ENCODE measurements at places on chromosomes 2 and 18. TPM values are rescaled to one million over a fixed set of nuclear protein-coding genes. Genes with fewer than 3 reads are reported as not detected.

GRCh38 chr18:36688020-36688965 lies 140.5 kb downstream of the TPGS2 start:
- peak; percentile 68 for DNase-seq

DNA sequence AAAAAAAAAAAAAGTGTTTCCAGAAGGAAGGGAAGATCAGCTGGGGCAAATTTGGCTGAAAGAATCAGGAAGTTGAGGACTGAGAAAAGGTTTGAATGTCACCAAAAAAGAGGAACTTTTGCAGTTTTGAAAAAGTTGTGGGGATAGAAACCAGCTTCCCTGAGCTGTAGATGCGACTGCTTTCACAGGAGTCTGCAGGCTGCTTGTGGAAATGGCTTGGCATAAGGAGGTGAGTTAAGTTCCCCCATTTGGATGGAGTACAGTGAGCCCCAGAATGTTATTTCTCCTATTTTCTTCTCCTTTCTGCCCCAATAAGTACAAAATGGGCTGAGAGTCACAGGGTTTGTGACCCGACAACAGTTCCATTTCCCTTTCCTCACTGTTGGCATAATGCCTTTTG lies 16.5 kb upstream of the ME2 start:
- DNase-seq, result no peak

GRCh38 chr18:56910967-56911366 lies 235.9 kb upstream of the BOD1L2 start:
- DNase-seq, result peak; percentile 13

DNA sequence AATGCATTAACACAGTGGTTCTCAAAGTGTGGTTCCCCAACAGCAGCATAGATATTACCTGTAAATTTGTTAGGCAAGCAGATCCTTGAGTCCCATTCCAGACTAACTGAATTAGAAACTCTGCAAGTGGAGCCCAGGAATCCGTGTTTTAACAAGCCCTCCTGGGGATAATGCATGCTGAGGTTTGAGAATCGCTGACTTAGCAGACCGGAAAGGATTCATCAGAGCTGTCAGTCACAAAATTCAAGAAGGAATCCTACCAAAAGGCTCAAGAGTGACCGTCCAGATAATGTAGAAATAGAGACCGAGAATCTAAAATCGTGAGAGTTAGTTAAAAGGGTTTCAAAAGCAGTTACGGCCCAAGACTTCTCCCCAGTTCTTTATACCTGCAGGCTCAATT lies 66.9 kb downstream of the LOXHD1 start:
- peak; percentile 18 for DNase-seq

The ASAP2 gene
- 26.1 TPM for total RNA-seq

DNA sequence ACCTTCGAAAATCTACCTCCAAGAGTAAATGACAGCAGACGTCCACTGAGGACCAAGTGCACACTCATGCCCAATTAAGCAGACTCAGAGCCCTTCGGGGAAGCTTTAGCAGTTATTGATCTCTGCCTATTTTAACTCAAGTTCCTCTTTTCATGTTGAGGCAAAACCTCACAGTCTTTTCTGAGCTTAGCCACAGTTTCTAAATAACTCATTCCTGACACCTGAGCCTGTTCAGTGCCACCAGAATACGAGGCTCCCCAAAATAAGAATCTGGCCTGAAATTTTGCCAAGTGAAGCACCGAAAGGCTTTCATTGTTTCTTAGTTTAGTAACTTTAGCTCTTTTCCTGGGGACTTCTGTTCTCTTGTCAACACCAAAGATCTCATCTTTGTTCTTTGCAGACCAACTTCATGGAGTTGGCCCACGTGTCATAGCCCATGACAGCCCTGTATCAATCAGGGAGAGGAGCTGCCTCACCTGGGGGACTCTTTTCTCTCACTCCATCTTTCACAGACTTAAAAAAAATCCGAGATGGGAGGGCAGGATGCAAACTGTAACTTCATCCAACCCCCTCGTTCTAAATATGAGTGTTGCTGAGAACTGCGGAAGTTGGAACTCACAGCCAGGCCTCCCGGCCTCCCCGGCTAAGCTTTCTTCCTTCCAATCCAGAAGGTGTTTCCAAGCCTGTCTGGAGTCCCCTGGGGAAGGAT lies 22.2 kb downstream of the INPP5D start:
- no peak for DNase-seq

DNA sequence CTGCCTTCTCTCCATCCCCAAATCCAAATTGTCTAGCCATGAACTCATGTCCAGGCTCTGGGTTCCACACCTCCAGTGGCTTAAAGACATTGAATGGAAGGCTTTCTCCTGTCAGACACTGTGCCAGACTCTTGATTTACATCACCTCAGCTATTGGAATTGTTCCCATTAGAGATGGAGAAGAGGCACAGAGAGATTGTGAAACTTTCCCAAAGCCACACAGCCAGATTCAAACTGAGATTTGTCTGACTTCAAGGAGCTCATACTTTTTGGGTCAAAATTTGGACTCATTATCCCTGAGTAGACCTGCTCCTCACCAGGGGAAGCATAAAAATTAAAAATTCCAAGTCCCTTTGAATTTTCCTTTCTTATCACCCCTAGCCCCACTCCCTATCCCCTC lies 18.9 kb upstream of the MYO3B start:
- no peak for DNase-seq

The RIF1 gene
- total RNA-seq, result 96.4 TPM

- DNase-seq, result no peak
These were observed 32.5 kb downstream of the GREB1 start for GRCh38 chr2:11566383-11566782.

- DNase-seq, result no peak
These were observed 9.7 kb downstream of the GREB1 start for GRCh38 chr2:11543337-11544216.

DNA sequence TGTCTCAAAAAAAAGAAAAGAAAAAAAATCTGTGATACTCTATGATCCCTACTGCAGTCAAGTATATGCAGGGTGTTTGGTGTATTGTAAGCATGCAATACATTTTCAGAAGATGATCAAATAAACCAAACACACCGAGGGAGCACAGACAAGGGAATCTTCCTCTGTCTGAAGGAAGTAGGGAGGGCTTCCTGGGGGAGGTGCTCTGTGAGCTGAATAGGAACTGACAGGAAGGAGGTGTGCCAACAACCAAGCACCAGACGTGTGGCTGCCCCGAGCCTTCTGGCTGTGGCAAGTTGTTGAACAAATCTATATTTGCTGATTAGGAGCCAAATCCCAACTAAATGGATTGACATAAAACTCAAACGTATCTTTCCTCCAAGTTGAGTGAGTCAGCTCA lies 14.6 kb downstream of the THNSL2 start:
- DNase-seq, result no peak

- DNase-seq, result no peak
These were observed 102.9 kb downstream of the TPO start for GRCh38 chr2:1515986-1516797.

GRCh38 chr2:197878792-197879191 lies 74.4 kb downstream of the PLCL1 start:
- DNase-seq, result no peak

- DNase-seq, result no peak
These were observed 1963.9 kb upstream of the LRRTM1 start for GRCh38 chr2:82268446-82268845.

GRCh38 chr2:241617431-241618154 lies 19.4 kb downstream of the THAP4 start:
- DNase-seq, result peak; percentile 30

- no peak for DNase-seq
These were observed 82.2 kb upstream of the GPC1 start for GRCh38 chr2:240353086-240353798.
